ENCODE measurements at places on chromosomes 7 and 10.

DNA sequence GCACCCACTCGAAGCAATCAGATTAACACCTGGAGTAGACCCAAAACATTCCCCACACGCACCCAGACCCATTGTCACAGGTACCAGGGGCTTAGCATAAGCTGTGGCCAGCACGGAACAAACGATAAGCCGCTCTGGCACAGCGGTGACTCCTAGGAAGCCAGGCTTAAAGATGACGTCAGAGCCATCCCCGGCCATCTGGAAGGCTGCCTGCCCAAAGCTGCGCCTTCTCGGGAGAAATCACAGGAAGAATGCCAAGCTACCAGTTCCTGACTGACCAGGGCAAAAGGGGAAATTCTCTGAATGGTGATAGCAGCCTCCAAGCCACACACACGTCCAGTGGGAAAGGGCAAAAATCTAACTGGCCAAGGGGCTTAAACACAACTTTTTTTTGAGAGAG lies 13.0 kb upstream of the WIPI2 start:
- peak; percentile 89 for DNase-seq

GRCh38 chr10:30583778-30584415 lies 45.7 kb downstream of the LYZL2 start:
- peak; percentile 68 for DNase-seq

DNA sequence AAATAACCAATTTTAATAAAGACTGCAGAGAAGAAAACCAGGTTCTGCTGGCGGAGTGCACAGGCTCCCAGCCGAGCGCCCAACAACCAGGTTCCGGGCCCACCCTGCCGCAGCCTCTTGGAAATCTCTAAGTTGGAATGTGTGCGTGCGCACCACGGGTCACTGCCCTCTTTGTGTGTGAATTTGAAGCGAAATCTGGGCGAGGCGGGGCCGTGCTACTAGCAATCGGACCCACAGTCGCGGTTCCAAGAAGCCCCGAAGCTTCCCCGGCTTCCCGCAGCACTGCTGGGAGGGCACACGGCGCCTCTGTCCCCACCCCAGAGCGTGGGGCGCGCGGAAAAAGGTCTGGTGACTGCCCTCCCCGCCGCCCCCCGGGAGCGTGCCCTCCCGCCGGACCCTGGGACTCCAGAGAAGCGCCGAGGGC lies 666 bp upstream of the MAP3K8 start:
- DNase-seq: peak; percentile 81

DNA sequence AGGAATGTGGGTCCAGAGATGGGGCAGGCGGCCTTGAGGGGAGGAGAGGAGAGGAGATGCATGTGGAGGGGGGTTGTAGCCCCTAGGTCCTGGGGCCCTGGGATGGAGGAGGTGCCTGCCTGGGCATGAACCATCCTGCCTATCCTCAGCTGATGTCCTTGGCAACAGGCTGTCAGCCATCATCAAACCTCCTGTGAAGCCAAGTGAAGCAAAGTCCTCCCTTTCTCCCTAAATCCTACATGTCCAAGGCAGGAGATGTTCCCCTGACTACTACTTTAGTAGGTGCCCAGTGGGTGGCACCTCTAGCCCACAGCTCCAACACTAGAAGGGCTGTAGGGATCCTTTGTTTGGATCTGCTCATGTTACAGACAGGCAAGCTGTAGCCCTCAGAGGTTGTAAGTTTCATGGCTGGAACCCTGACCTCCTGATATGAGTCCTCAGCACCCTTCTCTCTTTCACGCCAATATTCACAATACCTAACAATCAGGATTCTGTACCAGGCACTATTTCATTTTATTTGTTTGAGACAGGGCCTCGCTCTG lies 66.6 kb upstream of the SYPL1 start:
- peak; percentile 47 for DNase-seq

DNA sequence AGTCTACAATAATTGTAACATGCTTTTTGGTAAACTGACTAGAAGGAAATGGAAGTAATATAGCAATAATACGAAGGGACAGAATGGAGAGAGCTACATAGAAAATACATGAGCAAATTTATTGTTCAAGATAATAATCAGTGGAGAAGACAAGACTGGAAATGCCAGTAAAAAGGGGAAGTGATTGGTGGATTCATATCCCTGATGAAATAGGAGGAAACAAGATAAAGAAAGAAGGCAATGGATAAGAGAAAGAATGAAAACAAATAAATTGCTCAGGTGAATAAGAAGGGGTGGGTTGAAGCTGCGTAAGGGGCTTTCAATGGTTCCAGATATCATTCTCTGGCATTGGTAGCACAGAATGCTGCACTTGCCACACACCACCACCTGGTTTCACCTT lies 135.9 kb downstream of the LRRN3 start:
- no peak for DNase-seq

DNA sequence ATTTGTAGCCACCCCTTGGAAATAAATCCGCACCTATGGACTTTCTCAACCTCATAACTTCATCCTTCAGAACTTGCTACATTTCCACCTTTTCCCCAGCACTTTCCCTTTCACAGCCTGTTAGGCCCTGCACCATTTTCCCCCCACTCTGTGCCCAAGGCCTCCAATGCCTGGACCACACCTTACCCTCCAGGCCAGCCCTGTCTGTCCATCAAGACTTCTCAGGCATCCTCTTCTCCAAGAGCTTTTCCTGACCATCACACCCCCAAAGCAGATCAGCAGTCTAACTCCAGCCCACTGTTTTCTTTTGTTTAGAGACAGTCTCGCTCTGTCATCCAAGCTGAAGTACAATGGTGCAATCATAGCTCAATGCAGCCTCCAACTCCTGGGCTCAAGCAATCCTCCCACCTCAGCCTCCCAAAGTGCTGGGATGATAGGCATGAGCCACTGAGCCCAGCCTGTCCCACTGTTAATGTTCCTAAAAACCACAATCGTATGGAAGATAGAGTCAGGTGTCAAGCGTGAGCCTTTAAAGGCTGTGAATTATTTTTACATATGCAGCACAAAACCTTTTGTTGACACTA lies 116.8 kb downstream of the PARD3 start:
- DNase-seq: no peak

Data from fibroblast of lung (primary cell).